Activated CD8-positive, alpha-beta T cell treated with anti-CD3 and anti-CD28 coated beads, Interleukin-2, amount 10 ng/mL, durations not matched to agents 7 days and 5 days (primary cell): ENCODE measurements at places on chromosomes 16 and 17. TPM values are rescaled to one million over a fixed set of nuclear protein-coding genes. Genes with fewer than 3 reads are reported as not detected.

Gene FOXO3B
- 4.4 TPM for total RNA-seq

Gene HEATR9
- total RNA-seq, result 1.1 TPM

DNA sequence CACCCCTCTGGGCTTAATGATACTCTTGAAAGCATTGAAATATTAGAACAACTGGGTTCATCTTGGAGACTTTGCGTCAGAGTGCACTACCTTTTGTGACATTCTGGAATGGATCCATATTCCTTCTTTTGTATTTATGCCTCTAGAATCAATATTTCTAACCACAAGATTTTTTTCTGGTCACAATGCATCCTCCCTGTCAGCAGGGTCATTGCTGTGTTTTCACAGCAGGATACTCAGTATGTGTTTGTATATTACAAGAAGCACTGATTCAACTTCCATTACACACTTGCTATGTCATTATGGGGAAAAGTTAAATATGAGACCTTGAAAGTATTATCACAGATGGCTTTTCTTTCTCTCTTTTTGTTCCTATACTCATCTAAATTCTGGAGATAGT is 370.0 kb downstream of the HS3ST3B1 start:
- no peak overlapping the region for H3K4me3 ChIP-seq
- H3K36me3 ChIP-seq, result no peaks in the 10 kb centered on the region
- peaks cover 2% of the 10 kb centered on the region for H3K27me3 ChIP-seq
- H3K4me1 ChIP-seq, result no peaks in the 10 kb centered on the region

DNA sequence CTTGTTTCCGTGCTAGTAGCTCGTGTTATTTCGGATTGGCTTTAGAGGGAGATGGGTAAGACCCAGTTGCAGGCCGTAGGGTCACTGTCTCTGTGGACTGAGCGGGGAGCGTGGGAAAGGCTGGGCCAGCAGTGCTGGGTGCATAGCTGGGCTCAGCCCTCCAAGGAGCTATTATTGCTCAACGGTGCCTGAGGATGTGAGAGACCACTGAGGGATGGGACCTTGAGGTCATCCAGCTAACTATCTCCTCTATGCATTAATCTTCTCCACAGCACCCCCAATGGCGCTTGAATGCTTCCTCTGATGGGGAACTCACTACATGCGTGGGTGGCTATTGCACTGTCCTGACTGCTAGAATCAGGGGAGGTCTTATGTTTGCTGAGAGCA is 126.1 kb upstream of the FOXF1 start:
- no peak overlapping the region for H3K4me3 ChIP-seq
- no peaks in the 10 kb centered on the region for H3K36me3 ChIP-seq
- DNase-seq, result no peak

DNA sequence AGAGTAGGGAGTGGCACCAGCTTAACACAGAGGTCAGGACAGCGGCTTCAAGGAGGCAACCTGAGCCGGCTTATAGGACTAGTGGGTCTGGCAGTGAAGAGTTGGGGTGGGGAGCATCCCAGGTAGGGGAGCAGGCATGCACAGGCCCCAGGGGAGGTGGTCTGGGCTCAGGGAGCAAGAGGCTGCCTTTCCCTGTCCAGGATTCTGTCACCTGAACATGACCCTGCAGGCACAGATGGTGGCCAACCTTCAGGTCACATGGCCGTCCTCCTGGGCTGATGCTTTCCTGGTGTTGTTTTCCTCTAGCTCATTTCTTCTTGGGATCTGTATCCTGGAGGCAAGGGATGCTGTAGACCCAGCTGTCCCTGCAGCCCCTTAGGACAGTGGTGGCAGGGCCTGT is 3.5 kb upstream of the MYO15A start:
- no peak overlapping the region for H3K27ac ChIP-seq
- no peak overlapping the region for H3K4me3 ChIP-seq
- peaks cover 14% of the 10 kb centered on the region for H3K36me3 ChIP-seq
